Fibroblast of skin of right biceps (primary cell): ENCODE measurements at places on chromosomes 11 and 22.

DNA sequence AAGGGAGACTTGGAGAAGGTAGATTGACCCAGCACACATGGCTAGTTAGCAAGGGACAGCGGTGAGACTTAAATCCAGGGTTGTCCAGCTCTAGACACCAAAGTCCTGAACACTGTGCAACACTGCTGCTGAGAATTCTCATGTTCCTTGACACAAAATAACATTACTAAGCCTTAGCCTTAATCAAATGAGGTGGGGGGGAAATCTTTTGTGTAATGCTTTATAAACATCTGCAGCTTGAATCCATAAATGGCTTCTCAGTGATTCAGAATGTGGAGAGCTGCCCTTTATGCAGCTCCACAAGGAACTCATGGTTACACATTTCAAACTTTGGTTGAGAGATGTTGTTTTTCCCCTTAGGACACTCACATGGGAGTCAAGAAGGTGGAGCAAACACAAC, 80.0 kb downstream of the CD44 start:
- peak; percentile 70 for DNase-seq

- DNase-seq, result no peak
Observed at GRCh38 chr22:19590696-19591095, 66.5 kb upstream of the CLDN5 start.

- DNase-seq, result no peak
Observed at GRCh38 chr22:46008291-46008690, 31.3 kb upstream of the WNT7B start.

- no peak for DNase-seq
Observed at GRCh38 chr11:2133241-2134021, 5.8 kb downstream of the IGF2 start.

- peak; percentile 58 for DNase-seq
Observed at GRCh38 chr22:30920407-30920806, 48.2 kb downstream of the MORC2 start.

DNA sequence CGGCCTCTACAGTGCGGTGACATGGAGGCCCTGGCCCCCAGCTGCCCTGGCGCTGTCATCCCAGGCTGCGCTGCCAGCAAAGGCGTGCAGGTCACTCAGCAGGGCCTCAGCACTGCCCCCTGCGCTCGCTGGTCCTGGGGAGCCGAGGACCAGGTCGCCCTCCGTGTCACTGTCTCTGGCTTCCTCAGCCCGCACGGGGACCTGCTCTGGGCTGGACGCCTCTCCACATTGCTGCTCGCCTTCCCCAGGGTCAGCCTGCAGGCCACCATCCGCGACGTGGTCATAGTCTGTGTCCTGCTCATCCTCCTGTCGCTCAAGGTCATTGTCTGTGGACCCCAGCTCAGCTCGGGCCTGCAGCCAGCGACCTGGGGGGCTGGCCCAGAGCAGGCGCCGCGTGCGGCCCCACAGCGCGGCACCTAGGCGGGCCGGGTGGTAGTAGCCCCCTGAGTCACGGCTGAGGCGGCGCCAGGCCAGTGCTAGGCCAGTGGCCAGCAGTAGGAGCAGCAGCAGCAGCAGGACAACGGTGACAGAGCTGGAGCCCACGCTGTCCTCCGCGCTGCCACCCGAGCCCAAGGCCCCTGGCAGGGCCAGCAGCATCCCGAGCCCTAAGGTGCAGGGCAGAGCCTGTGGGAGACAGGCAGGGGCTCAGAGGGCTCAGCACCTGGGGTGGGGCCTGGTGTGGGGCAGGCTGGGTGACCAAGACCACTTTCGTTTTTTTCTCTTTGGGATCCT, 1.6 kb downstream of the PTPRCAP start:
- DNase-seq, result no peak

DNA sequence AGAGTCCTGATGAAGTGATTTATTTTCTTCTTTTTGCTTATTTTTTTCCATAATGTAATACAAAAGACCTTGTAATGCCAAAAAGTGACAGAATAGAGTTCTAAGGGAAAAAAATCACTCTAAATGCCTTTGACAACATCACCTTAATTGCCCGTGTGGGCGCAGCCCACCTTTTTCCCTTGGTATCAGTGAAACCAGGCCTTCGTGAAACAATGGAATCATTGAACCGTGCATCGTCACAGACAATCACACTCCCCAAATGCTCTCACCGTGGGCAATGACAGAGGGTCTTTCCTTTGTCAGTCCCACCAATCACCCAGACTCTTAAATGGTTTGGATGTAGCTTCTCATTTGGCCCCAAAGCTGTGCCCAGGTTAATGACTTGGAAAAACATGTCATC, 9.6 kb upstream of the SLC6A5 start:
- DNase-seq, result no peak

GRCh38 chr11:2534134-2534956, 89.5 kb downstream of the KCNQ1 start:
- DNase-seq, result peak; percentile 2

DNA sequence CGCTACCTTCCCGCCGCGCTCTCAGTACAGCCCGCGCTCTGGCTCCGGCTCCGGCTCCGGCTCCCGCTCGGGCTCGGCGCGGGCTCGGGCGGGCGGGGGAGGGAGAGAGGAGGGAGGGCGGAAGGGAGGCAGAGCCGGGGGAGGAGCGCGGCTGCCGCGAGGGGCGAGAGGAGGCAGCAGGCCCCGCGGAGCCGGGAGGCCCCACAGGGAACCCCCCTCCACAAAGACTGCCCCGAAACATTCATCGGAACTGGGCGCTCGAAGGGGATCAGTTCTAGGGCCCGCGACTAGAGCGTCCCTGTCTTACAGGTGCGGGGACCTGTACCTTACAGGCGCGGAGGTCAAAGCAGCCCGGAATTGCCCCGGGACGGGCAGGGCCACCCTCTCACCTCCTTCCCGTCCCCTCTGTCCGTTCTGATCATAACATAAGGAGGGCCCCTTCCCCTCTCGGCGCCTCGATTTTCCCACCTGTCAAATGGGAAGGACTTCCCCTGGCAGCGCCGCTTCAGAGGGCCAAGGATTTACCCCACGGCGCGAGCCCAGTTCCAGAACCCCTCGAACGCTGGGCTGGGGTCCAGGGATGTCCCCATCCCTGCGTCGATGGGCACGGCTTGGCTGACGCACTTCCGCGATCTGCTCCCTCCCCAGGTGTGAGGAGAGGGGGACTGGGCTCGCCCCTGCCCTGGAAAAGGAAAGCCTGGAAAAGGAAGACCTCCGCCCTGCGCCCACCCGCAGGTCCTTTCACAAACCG, at the start of gene SHISA8:
TSS of gene SHISA8 (minus strand) at position 40 of the 751 bp plus-strand sequence. CDS start 407 bp downstream, outside the sequence.
- DNase-seq, result peak; percentile 29

- no peak for DNase-seq
Observed at GRCh38 chr22:40189997-40190396, 12.3 kb downstream of the TNRC6B start.

GRCh38 chr22:20186871-20187546, 36.2 kb upstream of the CCDC188 start:
- DNase-seq, result no peak

GRCh38 chr11:87572881-87573280, 535.1 kb downstream of the TMEM135 start:
- DNase-seq, result no peak

DNA sequence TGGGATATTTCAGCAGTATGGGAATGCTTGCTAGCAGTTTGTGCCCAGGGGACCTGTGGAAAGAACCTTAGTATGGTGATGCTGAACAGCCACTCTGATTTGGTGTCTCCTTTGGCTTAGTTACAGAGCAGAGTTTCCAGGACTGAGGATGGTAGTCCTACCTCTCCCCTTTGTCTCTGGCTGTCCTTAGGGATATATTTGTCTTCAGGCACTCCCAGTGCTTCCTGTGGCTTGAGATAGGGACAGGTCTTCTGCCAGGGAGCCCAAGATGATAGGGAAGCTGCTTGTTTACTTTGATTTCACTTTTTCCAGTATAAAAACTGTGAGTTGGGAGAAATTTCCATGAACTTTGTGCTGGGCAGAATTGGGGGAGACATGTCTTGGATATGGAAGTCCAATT, 28.2 kb downstream of the ANKRD42 start:
- no peak for DNase-seq

DNA sequence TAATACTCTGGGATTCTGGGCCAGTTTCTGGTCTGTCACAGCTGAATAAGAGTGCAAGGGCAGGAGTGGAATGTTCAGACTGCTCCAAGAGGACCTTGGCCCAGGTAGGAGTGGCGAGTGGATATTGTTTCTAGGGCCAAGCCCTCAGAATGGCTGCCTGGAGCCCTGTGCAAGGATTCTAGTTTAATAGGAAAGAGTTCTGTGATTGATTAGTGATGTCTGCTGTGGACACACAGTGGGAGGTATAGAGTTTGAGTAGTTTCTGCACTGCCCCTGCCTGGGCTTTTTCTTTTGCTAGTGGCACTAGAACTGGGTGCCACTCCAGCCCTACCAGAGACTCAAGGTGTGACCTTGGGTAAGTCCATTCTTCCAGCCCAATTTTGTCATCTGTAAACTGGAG, 9.7 kb upstream of the MPPED1 start:
- DNase-seq, result no peak

DNA sequence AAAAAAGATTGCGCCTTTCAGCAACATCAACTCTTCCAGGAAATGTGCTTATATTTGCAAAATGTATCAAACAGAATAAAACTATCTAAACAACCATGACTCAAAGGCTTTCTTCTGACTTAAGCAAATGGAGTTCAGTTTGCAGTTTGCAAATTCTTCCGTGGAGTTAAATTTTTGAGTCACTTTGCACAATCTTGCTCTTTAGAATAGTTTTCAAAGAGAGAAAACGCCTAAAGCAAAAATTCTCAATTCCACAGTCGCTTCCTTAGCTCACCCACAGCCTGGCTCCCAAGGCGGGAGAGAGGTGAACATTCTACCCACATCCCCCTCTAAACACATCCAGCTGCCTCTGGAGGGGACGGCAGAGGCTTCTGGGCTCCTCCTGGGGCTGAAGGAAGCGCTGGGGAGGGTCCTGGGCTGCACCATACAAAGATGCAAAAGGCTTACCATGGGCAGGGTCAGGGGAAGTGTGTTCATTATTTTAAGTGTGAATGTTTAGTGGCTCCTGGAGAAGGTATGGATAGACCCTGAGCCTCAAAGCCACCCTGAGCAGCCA, 1487.3 kb downstream of the TBC1D22A start:
- DNase-seq, result no peak

GRCh38 chr22:40024201-40025061, 29.7 kb downstream of the FAM83F start:
- DNase-seq, result peak; percentile 59

DNA sequence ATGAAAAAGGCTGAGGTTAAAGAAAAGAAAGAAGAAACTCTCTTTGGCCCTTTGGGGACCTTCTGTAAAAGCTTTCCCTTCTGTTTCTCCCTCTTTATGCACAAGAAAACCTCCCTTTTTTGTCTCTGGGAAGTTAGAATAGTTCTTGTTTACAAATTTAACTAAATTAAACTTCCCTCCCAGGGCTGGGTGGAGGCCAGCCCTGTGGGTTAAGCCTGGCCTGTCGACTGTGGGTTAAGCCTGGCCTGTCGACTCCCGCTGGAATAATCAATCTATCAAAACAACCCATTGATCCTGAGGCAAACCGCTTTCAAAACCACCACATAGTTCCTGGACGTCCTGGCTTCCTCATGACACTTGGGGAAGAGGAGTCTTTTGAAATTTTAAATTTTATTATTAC, 1.2 kb upstream of the DRG1 start:
- peak; percentile 10 for DNase-seq

- DNase-seq, result no peak
Observed at GRCh38 chr22:17954860-17955587, 69.3 kb downstream of the MICAL3 start.

GRCh38 chr11:70109006-70109405, 30.9 kb downstream of the ANO1 start:
- DNase-seq, result peak; percentile 69

- no peak for DNase-seq
Observed at GRCh38 chr22:44714703-44715350, 12.8 kb downstream of the PRR5 start.

DNA sequence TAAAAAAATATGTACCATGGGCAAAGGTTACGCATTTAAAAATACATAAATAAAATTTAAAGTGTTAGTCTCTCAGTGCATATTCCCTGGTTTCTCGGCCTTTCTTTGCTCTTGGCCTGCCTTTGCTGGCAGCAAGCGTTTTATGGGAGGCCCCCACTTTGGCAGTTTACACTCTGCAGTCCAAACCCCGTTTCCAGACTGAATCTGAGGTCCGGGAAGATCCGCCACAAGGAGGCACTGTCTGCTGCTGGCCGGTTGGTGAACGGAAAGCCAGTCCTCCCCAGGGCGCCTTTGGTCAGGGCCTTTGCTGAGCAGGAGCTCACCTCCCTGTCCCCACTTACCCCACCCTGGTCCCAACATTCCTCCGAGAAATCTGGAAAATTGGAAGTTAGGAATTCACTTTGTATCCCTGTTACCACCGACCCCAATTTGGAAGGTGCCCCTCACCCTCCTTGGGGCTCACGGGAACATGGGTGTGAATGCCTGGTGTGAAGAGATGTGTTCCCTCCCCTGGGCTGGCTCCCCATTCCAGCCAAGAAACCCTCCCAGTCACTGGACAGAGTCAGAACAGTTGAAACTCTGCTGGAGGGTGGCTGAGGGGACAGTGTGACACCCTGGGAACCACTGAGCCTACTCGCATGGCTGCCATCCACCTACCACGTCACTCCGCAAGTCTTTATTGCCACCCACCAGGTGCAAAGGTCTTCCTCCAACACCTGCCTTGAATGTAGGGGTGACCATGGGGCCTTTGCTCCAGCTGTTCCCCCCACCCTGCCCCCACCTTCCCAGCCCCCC, 9.4 kb upstream of the SF1 start:
- peak; percentile 31 for DNase-seq

DNA sequence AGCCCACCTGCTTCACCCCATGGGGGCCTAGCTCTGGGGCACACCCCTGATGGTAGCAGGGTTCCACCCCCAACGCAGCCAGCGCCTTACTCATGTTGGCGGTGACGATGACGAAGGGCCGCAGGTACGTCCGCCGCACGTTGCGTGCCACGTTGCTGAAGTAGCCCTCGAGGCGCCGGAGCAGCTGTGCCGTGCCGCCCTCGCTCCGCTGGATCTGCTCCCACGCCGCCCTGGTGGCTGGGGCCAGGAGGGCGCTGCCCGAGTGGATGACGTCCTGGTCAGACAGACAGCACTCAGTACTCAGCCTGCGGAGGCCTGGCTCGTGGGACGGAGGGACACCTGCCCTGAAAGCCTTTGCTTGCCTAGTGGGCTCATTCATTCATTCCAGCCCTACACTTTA, 50.8 kb downstream of the TRMU start:
- no peak for DNase-seq

DNA sequence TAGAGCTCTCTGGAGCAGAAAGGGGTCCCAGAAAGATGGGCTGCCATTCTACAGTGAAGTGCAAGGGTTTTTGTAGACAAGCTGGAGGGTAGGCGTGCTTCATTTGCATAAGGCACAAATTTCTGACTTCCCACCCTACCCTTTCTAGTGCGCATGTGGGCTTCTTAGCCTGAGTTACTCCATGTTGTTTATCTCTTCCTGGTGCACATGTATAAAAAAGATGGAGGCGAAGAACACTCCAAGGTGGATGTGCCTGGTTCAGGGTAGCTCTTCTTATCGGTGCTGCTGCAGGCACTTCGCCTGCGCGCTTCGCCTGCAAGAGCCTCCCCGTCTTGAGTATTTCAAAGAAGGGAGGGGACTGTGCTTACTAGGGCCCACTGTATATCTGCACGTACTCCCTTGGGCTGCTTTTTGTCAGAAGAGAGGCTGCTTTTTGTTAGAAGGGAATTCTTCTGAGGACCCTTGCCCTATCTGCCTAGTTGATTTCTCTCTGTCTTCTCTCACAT, 1047.3 kb upstream of the CNTN5 start:
- no peak for DNase-seq
